ENCODE measurements at places on chromosomes 7 and 10.

GRCh38 chr7:100166317-100166940 is 2.0 kb downstream of the GAL3ST4 start:
- DNase-seq = no peak

DNA sequence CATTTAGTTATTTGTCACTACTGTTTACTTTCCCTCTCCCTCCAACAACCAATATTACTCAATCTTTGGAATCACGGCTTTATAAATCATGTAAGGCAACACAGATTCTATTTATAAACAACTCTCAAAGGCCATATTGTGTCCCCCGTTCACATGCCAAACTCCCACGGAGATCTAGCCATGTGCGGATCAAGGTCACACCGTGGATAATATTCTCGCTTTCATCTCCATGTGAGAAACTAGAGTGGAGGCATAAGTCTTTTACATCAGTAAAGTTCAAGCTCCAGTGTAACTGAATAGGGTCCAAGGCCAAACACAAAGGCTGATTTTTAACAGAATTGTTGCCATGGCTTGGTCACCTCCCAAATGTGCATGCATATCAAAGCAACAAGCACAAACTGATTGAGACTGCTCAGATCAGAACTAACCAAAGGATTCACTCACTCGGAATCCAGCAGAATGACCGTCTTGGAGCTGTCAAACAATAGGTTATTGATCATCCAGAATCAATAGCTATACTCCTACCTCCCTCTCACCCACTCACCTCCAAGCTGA is 569.5 kb upstream of the LRRN3 start:
- no peak for DNase-seq

DNA sequence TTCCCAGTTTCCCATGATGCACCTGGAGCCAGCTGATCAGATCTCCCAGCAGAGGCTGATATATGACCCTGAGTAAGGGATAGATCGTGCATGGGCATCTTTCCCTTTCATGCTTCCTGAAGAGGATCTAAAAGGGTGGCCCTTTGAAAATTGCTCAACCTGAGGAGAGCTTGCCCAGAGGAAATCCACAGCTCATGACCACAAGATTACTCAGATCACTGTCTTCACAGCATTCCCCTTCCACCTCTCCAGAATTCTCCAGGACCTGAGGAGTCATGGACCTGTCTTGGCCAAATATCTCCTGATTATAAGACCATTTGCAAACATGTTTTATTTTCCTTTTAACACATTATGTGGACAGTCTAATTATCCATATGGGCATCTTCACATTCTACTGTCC is 328.1 kb downstream of the LHFPL3 start:
- no peak for DNase-seq

GRCh38 chr7:156014201-156014600 is 201.9 kb upstream of the SHH start:
- no peak for DNase-seq

- DNase-seq = no peak
These were observed 19.7 kb upstream of the VPS37D start for GRCh38 chr7:73647725-73648592.

DNA sequence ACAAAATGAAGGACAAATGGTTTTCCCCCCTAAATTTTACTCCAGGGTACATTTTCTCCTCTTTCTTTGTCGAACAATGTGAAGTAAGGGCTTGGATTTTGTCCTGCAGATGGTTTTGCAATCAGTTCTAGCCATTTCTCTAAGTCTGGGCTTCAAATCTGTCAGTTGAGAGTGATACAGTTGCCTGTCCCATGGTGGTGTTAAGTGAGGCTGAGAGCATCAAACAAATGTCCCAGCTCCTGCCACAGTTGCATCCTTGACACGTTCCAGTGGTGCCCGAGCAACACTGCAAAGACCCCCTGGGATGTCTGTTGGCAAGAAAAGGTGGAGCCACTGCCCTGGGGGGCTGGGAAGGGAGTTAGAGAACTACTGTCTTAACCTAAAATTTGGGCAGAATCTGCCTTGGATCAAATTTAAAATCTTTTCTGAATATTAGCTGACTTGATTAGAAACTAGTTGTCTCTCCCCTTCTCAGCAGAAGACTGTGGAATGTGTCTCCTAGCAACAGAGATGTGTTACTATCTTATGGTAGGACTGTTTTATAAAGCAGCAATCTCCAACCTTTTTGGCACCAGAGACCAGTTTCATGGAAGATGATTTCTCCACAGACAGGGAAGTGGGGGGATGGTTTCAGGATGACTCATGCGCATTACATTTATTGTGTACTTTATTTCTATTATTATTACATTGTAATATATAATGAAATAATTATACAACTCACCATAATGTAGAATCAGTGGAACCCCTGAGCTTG is 102.0 kb upstream of the STEAP1B start:
- DNase-seq = no peak

GRCh38 chr10:86687750-86688149 is 19.4 kb downstream of the LDB3 start:
- DNase-seq = peak; percentile 66

DNA sequence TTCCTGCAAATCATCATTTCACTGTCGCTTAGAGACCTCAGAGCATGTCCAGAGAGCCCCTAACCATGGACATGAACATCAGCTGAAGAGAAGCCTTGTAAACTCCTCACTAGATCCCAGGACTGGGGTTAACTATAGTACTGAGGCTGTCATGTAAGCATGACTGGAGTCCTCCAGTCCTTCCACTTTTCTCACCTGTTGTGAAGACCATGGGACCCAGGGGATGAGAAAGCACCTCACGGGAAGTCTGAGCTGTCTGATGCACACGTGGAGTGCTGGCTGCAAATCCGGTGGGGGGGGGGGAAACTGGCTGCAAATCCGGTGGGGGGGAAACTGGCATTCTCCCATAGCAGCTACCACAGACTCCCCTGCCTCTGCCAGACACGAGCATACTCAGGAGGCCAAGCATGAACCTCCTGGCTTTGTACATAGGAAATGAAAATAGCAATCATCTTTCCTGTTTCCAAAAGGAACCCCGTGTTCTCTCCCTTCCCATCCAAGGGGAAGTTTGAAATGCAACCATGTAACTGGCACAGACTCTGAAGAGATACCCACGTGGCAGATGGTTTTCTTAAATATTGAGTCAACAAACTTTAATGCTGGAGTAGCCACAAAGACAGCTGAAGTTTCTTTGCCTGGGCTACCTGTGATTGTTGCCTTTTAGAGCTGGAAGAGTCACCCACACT is 261.4 kb downstream of the ZMYND11 start:
- DNase-seq = no peak

GRCh38 chr7:26506196-26506595 is 214.5 kb downstream of the SNX10 start:
- no peak for DNase-seq

GRCh38 chr10:63707254-63707910 is 186.2 kb downstream of the REEP3 start:
- peak; percentile 94 for DNase-seq

DNA sequence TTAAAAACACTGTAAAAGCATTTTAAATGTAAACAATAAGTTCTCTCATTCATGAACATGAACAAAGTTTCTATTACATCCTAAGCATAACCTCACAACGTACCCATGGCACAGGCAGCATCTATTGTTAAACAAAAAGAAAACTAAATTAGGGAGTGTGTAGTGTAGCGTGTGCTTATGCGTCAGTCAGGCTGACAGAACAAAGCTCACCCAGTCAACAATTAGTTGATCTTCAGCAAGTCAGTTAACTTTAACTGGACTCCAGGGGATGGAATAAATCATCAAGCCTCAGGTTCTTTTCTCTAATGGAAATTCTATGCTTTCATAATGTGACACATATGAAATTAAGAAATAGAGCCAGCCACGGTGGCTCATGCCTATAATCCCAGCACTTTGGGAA is 91.6 kb upstream of the ODAD2 start:
- no peak for DNase-seq

- no peak for DNase-seq
These were observed 7.6 kb downstream of the ASB15 start for GRCh38 chr7:123608991-123609882.

- DNase-seq = no peak
These were observed 30.7 kb downstream of the MTPN start for GRCh38 chr7:135946289-135947055.

DNA sequence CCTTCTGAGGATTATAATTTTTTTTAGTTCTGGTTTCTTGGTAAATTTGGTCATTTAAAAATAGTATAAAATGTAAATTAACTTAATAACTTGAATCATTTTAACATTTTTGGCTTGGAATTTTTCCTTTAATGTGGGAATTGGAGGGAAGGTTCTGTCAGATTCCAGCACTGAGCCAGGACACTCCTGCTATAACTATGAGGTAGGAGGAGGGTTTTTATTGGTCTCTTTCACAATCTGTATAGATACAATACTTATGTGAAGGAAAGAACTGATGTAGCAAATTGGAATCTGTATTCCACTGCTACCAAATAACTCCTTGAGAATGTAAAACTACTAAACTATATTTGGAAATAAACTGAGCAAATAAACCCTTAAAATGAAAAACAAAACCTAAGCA is 3.2 kb downstream of the PRKG1 start:
- no peak for DNase-seq

DNA sequence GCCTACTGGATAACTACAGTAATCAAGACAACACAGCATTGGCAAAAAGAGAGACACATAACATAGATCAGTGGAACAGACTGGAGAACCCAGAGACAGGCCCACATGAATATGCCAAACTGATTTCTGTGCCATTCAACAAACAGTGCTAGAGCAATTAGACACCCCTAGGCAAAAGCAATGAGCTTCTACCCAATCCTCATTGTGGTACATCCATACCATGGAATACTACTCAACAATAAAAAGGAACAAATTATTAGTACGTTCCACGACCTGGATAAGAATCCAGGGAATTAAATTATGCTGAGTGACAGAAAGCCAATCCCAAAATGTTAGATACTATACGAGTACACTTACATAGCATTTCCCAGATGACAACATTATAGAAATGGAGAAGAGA is 2.8 kb upstream of the SVIL start:
- DNase-seq = no peak

DNA sequence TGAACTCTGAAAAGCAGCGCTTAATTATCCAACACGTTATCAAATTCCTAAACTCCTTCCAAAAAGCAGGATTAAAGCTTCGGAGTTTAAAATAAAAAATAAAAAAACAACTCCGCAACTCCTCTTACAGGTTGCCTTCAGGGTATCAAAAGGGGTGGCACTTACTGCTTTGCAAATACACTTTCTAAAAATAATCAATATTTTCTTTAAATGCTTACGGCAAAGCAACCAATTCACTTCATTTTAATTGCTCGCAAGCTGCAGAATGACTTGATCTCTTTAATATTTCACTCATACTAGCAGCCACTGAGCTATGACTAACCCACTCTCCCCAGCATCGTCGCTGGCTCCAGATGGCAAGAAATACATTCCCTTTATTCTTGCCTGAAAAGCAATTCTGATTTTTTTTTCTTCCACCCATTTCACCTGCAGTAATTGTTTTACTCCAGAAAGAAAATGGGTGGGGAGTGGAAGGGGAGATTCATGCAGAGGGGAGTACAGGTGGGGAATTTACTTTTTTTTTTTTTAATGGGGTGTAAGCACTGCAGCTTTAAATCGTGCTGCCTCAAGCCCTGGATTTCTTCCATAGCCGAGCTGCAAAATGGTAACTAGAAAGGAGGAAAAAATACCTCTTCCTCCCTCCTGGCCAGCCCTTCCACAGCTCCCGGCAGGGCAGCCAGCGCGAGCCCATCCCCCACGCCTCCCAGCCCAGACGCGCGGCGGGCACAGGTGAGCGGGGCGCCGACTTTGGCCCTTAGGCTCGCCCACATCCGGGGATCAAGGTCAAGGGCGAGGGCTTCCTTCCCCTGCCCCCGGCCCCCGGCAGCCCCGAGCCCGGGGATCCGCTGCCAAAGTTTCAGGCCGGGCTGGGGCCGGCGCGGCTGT is 54.2 kb upstream of the FHIP2A start:
- DNase-seq = peak; percentile 24

DNA sequence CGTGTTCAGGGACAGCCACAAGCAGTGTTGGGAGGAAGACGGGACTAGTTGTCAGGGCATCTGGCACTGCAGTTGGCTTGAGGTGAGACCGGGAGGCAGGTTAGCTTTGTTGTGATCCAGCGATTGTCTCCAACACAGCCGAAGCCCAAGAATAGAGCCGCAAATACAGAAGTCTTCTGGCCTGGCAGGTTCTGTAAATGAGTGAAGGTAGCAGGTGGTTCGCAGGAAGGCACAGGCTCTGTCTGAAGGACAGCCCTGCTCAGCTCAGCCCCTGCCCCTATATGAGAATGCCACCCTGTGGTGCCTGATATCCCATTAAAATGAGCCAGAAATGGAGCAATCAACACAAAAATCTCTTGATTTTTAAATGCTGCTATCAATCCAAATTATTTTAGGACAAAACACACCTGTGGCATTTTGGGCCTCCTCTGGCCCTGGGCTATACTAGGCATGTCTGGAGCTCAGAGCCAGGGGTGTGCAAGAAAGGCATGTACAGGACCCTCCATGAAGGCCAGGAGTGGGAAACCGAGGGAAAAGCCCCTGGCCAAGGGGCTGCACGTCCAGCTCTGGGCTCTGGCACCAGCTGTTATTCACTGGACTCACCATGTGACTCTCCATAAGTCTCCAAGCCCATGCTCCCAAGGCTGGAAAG is 11.2 kb upstream of the C10orf71 start:
- no peak for DNase-seq

- no peak for DNase-seq
These were observed 299.4 kb downstream of the SNX13 start for GRCh38 chr7:17640730-17641377.

DNA sequence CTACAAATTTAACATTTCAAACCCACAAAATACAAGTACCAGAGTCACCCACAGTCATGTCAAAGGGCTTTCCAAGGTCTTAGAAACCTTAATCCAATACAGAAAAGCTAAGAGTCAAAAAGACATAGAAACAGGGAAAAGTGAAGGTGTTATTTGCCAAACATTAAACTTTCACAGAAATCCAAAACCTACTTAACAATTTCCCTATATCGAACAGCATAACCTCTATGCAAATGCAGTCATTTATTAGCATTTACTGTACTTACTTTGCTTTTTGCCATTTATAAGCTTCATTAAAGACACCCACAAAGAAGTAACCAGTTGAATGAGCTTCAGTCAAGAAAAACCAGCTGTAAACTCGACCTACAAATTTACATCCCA is 1.6 kb downstream of the PANK1 start:
- no peak for DNase-seq

DNA sequence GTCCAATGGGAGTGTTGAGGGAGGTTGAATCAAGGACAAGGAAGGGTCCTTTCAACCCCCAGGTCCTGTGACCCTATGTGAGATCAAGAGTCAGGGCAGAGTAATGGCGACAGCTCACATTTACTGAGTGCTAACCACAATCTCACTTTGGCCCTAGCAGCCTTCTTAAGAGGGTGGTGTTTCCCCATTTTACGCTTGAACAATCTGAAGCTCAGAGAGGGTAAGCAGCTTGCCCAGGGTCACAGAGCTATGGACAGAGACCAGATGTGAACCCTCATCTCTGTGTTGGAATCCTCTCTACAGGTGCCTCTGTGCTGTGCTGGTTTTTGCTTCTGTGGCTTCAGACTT is 102.0 kb downstream of the GRK5 start:
- no peak for DNase-seq

GRCh38 chr10:118163217-118163616 is 116.5 kb upstream of the RAB11FIP2 start:
- no peak for DNase-seq

All from AG04450 (cell line).